ENCODE measurements at places on chromosomes 1 and 21. TPM values are rescaled to one million over a fixed set of nuclear protein-coding genes. Genes with fewer than 3 reads are reported as not detected.
A peak's percentile ranks its signal among the peaks of the same experiment; 100 is the strongest.

DNA sequence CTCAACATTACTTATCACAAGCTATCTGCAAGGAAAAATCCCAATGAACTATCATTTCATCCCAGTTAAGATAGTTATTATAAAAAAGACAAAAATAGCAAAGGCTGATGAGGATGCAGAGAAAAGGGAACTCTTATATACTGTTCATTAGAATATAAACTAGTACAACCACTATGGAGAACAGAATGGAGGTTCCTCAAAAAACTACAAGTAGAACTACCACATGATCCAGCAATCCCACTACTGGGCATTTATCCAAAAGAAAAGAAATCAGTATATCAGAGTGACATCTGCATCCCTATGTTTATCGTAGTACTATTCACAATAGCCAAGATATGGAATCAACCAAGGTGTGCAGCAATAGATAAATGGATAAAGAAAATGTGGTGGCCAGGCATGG lies 4.9 kb upstream of the C1orf185 start:
- no peak overlapping the region for H3K4me3 ChIP-seq
- DNase-seq: no peak
- H3K4me1 ChIP-seq: no peaks in the 10 kb centered on the region
- H3K27ac ChIP-seq: no peak overlapping the region
- no peaks in the 10 kb centered on the region for H3K27me3 ChIP-seq

GRCh38 chr1:24872061-24872850 lies 57.8 kb downstream of the RUNX3 start:
- no peaks in the 10 kb centered on the region for H3K36me3 ChIP-seq
- peak; percentile 17 for DNase-seq
- H3K27me3 ChIP-seq: no peaks in the 10 kb centered on the region
- no peak overlapping the region for H3K27ac ChIP-seq

DNA sequence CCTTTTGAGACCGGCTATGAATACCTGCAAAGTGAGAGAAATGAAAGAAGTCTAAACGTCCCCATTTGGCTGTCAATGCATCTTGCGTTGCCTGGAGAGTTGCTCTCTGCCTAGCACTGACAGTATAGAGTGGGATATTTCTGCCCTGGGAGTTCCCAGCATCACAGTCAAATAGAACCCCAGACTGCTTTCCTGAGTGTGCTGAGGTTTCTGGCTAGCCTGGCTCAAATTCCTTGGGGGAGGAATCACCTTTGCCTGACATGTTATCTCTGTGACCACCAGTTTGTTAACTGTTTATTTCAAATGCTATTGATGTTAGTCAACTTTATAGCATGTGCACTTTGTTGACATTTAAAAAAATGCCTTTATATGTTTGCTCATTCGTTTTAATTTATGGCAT lies 212.0 kb upstream of the FAM78B start:
- H3K27me3 ChIP-seq: no peaks in the 10 kb centered on the region
- H3K4me3 ChIP-seq: no peak overlapping the region
- no peaks in the 10 kb centered on the region for H3K36me3 ChIP-seq
- H3K4me1 ChIP-seq: no peaks in the 10 kb centered on the region
- H3K27ac ChIP-seq: no peak overlapping the region
- peak; percentile 21 for DNase-seq

Gene LIPI
- not detected for total RNA-seq

GRCh38 chr1:156083800-156084790 lies 1.8 kb upstream of the MEX3A start:
- H3K36me3 ChIP-seq: no peaks in the 10 kb centered on the region
- DNase-seq: no peak
- H3K4me3 ChIP-seq: no peak overlapping the region
- no peaks in the 10 kb centered on the region for H3K4me1 ChIP-seq
- no peak overlapping the region for H3K27ac ChIP-seq

All from kidney (tissue), 22 donors.